ENCODE measurements at places on chromosomes 5 and 9.

DNA sequence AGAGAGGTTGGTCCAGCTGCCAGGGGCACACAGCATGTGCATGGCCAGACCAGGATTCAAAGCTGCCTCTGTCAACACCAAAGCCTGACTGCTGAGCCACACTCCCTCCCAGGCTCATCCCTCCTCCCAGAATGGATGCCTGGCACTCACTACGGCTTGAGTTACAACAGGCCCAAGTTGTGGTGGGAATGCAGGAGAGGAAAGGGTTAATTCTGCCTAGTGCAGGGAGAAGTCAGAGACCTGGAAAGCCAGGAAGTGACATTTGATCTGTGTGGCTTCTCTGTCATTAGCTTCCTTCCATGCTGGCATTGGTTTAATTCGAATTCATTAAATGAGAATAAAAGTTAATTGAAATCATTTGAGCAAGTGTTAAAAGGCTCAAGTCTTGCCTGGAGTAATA is 150.0 kb downstream of the NSG2 start:
- DNase-seq: no peak
- H3K27ac ChIP-seq: no peak overlapping the region
- no peaks in the 10 kb centered on the region for H3K4me1 ChIP-seq
- H3K36me3 ChIP-seq: no peaks in the 10 kb centered on the region

GRCh38 chr5:152641970-152642805 is 237.1 kb upstream of the NMUR2 start:
- DNase-seq: no peak
- no peak overlapping the region for H3K27ac ChIP-seq
- no peak overlapping the region for H3K4me3 ChIP-seq

GRCh38 chr5:99587983-99588382 is 659.2 kb upstream of the CHD1 start:
- H3K27me3 ChIP-seq: no peaks in the 10 kb centered on the region
- H3K36me3 ChIP-seq: no peaks in the 10 kb centered on the region
- no peaks in the 10 kb centered on the region for H3K4me1 ChIP-seq
- no peak for DNase-seq
- H3K4me3 ChIP-seq: no peak overlapping the region

DNA sequence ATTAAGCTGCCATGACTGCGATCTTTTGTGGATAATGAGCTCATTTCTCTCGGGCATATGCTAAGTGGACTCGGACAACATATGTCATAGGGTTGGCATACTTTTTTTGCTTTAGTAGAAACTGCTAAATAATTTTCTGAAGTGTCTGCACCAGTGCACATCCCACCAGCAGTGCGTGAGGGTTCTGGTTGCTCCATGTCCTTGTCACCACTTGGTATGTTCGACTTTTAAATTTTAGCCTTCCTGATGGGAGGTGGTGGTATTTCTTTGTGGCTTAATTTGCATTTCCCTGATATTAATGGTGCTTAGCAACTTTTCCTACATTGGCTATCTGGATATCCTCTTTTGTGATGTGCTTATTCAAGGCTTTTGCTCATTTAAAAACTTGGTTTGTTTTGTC is 57.8 kb upstream of the NRARP start:
- no peaks in the 10 kb centered on the region for H3K27me3 ChIP-seq
- no peak for DNase-seq
- no peak overlapping the region for H3K27ac ChIP-seq
- no peaks in the 10 kb centered on the region for H3K4me1 ChIP-seq
- H3K4me3 ChIP-seq: no peak overlapping the region
- H3K36me3 ChIP-seq: no peaks in the 10 kb centered on the region

- H3K36me3 ChIP-seq: no peaks in the 10 kb centered on the region
- H3K27ac ChIP-seq: no peak overlapping the region
- H3K4me3 ChIP-seq: no peak overlapping the region
- DNase-seq: no peak
- H3K27me3 ChIP-seq: no peaks in the 10 kb centered on the region
- H3K4me1 ChIP-seq: no peaks in the 10 kb centered on the region
These were observed 34.1 kb downstream of the ZNF483 start for GRCh38 chr9:111559000-111559610.

DNA sequence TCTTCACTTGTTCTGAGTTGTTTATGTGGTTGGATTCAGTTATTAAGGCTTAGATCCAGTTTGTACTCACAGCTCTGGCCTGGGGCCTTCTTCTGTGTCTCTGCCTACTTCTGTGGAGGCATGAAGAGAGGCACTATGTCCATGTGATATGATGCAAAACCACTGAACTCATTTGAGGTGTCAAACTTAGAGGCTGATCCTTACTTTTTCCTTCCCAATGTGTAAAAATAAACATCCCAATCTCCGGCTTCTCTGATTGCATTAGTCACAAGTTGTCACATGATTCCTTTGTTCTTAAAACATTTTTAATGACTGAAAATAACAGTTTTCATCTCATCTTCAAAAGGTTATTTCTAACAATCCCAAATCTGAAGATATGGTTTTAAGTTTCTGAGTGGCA is 276.0 kb upstream of the RGMB start:
- no peaks in the 10 kb centered on the region for H3K27me3 ChIP-seq
- no peaks in the 10 kb centered on the region for H3K36me3 ChIP-seq
- H3K4me3 ChIP-seq: no peak overlapping the region
- no peak for DNase-seq

DNA sequence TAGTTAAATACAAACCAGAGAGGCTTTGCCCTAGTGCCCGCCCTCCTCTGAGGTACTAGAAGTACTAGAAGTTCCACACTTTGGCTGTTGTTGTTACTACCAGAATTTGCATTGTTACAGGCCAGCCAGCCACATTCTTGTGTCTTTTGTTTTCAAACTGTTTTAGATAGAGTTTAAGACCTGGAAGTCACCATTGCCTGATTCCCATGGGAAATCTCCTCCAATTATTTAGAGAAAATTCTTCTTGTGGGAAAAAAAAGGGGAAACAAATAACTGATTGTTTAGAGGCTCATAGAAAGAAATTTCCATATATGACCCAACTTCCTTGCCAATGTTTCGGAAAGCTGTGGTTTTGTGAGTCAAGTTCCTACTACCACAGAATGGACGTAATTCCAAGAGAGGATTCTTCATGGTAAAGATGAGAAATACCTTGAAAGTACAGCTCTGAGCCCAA is 252.2 kb downstream of the GOLPH3 start:
- no peak for DNase-seq
- H3K36me3 ChIP-seq: no peaks in the 10 kb centered on the region
- H3K27ac ChIP-seq: no peak overlapping the region

GRCh38 chr5:103013933-103014552 is 105.9 kb downstream of the GIN1 start:
- DNase-seq: no peak
- H3K27me3 ChIP-seq: no peaks in the 10 kb centered on the region
- H3K4me3 ChIP-seq: no peak overlapping the region
- no peaks in the 10 kb centered on the region for H3K4me1 ChIP-seq

DNA sequence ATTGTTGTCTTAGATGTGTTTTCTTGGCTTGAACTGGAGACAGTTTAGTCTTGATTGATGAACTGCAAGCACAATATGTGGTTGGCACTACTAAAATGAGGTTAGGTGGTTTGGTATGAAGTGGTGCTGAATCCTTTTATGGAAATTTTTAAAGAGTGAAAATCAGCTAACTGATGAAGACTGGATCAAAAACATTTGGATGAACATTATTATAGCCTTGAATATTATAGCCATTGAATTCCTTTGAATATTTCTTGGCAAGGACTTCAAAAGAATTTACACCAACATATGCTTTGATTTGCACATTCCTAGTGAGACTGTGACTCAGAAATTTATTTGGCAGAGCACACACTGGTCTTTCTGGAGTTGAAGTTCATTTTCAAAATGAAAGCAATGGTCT is 318.3 kb downstream of the CHSY3 start:
- H3K4me1 ChIP-seq: no peaks in the 10 kb centered on the region
- no peak overlapping the region for H3K4me3 ChIP-seq
- H3K36me3 ChIP-seq: no peaks in the 10 kb centered on the region

DNA sequence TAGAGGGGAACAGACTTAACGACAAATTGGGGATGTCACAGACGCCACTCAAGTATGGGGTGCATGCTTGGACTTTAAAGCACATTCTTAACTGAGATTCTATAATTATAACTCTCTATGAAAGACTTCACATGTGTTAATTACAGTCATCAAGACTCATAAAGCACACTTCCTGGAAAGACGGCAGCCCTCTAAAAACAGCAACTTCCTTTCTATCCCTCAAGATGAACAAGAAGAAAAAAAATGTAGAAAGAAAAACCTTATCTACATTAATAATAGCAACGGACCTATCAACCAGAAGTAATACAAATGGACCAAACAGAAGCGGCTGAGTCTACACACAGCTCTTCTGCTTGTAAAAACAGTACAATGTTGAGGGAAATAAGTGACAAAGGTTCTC is 21.2 kb downstream of the GNAQ start:
- H3K4me1 ChIP-seq: peaks cover 39% of the 10 kb centered on the region
- H3K36me3 ChIP-seq: no peaks in the 10 kb centered on the region
- no peak for DNase-seq

DNA sequence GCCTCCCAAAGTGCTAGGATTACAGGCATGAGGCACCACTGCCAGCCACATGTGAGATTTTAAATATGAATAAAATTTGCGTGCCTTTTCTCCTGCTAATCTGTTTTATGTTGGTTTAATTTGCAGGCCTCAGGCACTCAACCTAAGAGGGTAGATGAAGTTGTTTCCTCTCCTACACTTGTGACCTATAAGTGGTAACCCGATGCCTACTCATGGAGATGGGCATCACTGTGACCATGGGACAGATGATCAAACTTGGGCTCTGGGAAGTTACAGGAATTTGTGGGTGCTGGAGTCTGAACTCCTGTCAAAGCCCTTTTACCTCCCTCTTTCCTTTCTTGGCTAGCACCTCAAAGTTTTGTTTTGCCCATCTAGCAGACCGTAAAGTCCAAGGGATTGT is 1.1 kb downstream of the SLC28A3 start:
- no peak for DNase-seq
- no peaks in the 10 kb centered on the region for H3K27me3 ChIP-seq
- H3K36me3 ChIP-seq: no peaks in the 10 kb centered on the region
- no peak overlapping the region for H3K4me3 ChIP-seq
- no peaks in the 10 kb centered on the region for H3K4me1 ChIP-seq

Measured in CD4-positive, alpha-beta memory T cell (primary cell).